Tibial nerve (tissue), 4 donors: ENCODE measurements at places on chromosomes 11 and 22.

DNA sequence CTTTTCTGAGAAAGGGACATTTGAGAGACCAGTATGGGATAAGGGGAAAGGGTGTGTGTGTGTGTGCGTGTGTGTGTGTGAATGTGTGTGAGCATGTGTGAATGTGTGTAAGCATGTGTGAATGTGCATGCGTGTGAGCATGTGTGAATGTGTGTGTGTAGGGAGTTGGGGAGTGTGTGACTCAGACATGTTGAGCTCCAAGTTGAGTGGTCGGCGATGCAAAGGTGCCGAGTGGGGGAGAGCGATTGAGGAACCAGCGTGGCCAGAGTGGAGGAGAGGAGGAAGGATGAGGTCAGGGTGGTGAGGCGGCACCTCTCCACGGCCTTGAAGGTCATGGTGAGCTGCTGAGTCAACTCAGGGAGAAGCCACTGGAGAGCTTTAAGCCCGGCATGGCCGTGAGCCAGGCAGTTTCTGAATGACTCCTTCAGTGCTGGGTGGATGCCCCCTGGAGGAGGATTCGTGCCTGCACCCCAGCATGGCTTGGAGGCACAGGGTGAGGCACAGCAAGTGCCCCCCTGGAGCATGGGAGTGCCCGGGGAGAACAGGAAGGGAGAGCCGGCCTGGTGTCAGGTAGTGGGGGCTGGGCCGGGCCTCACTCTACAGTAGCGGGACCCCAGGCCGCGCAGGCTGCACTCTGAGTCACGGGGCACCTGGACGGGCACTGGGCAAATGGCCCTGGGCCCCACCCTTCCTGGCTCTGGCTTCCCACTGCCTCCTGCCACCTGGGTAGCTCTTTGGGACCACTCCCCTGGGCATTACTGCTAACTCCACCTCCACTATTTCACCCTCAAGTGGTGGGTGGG is 8.2 kb upstream of the CCDC88B start:
- peak; percentile 42 for DNase-seq

- no peak for DNase-seq
These were observed 11.4 kb upstream of the A4GALT start for GRCh38 chr22:42732081-42732480.

DNA sequence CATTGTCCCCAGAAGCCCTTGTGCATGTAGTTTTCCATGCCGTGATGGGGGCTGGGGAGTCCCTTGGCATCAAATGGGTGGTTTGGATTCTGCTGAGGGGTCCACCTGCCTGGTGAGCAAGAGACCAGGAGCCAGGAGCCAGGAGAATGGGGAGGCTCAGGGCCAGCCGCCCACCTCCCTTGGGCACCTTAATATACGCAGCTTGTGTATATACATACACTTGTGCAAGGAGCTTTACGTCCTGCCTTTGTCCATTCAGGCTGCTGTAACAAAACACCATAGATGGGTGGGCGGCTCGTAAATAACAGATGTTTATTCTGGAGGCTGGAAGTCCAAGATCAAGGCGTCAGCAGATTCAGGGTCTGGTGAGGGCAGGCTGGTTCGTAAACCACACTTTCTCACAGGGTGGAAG is 62.5 kb downstream of the SMIM38 start:
- DNase-seq: no peak

DNA sequence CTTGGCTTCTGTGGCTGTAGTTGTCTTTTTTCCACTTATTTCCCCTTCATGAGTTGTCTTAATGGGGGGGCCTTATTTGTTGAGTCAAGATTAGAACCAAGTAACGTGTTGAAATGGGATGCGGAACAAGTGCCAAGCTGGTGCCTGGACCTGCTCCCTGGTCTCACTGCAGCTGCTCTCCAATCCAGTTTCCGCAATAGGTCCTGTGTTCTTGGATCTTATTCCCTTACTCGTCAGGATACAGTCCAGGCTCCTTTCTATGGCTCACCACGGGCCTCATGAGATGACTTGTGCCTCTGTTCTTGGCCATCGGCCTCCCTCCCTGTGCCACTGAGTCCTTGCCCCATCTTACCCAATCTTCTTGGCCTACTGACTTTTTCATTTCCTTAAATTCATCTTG is 159.6 kb upstream of the CADM1 start:
- DNase-seq: no peak

- DNase-seq: no peak
These were observed 30.6 kb upstream of the KRTAP5-7 start for GRCh38 chr11:71496421-71496820.

- DNase-seq: no peak
These were observed 134.3 kb downstream of the ELP4 start for GRCh38 chr11:31643857-31644256.

GRCh38 chr11:100810146-100810545 is 123.1 kb downstream of the ARHGAP42 start:
- DNase-seq: no peak

DNA sequence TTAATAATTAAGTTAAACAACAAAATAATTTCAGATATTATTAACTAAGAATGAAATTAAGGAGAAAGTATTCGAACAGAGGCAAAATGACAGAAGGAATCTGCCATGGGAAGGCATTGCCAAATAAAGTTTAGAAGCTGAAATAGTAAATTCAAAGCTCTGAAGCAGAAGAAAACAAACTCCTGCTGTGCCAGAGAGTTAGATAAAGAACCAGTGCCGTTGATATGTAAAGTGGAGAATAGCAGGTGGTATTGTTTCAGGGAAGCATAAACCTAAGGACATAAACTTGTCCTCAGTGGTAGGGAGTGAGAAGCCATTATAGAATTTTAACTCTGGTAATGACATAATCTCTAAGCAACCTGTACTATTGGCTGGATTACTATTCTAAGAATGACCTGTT is 2.7 kb upstream of the HBG2 start:
- no peak for DNase-seq

DNA sequence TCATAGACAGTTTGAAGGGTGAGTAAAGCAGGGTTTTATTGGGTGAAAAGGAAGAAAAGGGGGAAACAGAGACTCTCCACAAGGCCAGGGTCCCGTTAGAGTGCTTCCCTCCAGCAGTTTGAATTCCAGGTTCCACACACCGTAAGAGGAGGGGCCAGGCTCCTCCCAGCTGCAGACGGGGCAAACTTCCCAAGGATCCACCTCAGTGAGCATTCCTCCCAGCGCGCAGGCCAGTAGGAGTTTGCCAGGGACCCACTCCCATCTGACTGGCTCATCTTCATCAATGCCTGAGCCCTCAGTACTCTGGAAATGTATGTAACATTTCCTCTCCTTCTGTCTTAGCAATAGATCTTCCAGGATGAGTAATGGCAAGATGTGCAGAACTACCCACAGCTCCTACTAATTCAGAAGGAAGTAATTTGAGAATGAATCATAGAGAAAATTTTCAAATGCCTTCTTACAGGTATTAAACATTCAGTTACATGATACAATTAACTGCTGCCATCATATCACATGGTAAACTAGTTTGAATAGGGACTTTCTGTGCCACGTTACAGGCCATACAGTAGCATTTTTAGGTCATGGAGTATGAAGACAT is 34.0 kb upstream of the TRPC6 start:
- no peak for DNase-seq

GRCh38 chr22:42955087-42955635 is 59.8 kb downstream of the PACSIN2 start:
- DNase-seq: no peak

DNA sequence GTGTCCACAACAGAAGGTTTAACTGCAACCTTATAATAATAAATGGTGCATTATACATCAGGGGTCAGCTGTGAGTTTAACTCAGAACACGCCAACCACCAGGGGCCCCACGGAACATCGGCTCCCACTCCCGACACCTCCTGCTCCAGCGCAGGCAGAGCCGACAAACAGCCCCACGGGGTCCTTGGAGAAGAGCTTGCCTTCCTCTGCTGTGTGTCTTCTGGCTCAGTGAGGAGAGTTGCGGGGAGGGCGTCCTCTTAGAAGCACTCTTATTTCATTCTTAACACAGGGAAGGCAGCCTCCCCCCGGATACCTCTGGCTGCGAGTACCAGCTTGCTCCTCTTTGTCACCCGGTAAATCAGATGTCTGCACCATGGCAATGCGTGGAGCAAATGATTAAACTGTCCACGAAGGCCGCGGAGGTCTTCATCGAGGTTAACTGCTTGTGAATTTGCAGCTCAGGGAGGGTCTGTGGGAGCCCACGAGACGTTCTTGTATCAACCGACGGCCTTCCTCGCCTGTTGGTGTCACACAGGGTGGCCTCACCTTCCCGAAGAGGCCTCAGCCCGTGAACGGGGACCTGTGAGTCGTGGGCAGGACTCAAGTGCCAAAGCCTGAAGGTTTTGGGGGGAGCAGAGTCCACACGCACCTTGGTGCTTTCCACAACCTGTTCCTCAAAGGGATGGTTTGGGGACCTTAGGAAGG is 464.0 kb downstream of the BRD1 start:
- DNase-seq: no peak

- no peak for DNase-seq
These were observed 85.9 kb downstream of the SBF2 start for GRCh38 chr11:10208131-10208575.

GRCh38 chr11:128411812-128412211 is 175.5 kb downstream of the ETS1 start:
- DNase-seq: no peak

- DNase-seq: no peak
These were observed 11.6 kb downstream of the TST start for GRCh38 chr22:37007651-37008050.

GRCh38 chr11:64925536-64926436 is 1.3 kb downstream of the PPP2R5B start:
- DNase-seq: no peak

GRCh38 chr11:47020793-47021526 is 84.4 kb downstream of the CSTPP1 start:
- DNase-seq: no peak

GRCh38 chr11:11588243-11588642 is 33.6 kb downstream of the GALNT18 start:
- no peak for DNase-seq

DNA sequence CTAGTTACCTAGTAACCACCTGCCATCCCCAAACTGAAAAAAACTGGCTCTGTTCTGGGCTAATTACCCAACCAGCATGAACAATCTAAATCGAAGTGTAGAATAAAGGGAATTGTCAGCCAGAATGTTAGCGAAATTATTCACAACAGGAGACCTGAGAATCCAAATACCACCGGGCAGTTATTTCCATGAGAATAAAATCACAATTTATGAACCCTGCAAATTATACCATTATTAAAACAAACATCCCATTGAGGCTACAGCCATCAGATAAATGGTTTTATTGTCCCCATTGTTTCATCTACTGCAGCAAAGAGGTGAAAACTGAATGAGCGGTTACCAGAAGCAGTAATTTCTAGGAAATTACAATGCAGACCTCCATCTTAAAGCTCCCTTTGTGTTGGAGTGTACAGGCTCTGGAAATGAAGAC is 21.7 kb downstream of the FAM168A start:
- no peak for DNase-seq

DNA sequence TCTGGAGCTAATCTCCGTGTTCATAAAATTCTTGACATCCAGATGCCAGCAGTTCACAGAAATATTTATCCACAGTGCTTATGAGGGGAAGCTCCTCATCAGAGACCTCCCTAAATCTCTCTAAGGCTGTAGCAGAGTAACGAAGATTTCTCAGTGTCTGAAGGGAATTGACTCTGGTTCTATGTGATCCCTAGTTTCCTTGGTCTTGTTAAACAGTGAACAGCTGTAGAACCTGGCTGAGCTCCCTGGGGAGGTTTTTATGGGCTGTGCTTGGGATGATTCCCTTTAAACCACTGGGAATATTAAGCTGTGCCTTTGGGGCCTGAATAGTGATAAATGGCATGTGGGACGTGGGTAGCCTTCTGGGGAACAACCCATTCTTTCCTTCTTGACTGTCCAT is 43.7 kb upstream of the ARHGAP20 start:
- DNase-seq: no peak

- DNase-seq: no peak
These were observed 24.4 kb upstream of the SMIM35 start for GRCh38 chr11:118111019-118111743.

GRCh38 chr11:20278727-20279126 is 84.8 kb upstream of the HTATIP2 start:
- no peak for DNase-seq

- no peak for DNase-seq
These were observed 29.6 kb downstream of the SNX19 start for GRCh38 chr11:130886704-130887103.

- no peak for DNase-seq
These were observed 4.1 kb upstream of the PLAAT2 start for GRCh38 chr11:63567044-63567840.

GRCh38 chr11:8717876-8718753 is 35.5 kb downstream of the RPL27A start:
- DNase-seq: no peak

DNA sequence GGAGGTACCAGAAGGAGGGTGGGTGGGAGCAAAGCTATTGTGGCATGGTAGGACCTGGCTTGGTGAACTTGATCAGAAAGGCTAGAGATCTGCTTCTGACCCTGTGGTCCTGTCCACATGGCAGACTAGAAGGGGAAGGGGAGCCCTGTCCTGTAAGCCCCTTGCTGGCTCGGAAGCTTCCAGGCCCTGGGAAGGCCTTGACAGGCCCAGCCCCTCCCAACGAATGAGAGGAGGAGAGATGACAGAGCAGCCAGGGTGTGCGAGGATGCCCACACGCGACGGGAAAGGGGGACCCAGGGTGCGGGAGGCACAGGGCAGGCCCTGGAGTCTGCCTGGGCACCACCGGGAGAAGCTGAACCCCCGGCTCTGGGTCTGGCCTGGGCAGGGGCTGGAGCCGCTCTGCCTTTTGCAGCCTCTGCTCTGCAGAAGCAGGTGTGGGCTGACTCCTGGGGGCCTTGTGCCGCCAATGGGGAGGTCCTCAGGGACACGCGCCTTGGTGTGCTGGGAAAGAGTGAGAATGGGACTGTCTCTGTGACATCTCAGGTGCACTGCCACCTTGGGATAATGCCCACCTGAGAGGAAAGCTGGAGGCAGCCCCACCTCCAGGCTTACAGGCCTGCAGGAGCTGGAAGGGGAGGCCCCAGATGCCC is 1447.5 kb downstream of the BRD1 start:
- no peak for DNase-seq

- no peak for DNase-seq
These were observed 64.9 kb downstream of the DEPDC5 start for GRCh38 chr22:31818481-31819392.

DNA sequence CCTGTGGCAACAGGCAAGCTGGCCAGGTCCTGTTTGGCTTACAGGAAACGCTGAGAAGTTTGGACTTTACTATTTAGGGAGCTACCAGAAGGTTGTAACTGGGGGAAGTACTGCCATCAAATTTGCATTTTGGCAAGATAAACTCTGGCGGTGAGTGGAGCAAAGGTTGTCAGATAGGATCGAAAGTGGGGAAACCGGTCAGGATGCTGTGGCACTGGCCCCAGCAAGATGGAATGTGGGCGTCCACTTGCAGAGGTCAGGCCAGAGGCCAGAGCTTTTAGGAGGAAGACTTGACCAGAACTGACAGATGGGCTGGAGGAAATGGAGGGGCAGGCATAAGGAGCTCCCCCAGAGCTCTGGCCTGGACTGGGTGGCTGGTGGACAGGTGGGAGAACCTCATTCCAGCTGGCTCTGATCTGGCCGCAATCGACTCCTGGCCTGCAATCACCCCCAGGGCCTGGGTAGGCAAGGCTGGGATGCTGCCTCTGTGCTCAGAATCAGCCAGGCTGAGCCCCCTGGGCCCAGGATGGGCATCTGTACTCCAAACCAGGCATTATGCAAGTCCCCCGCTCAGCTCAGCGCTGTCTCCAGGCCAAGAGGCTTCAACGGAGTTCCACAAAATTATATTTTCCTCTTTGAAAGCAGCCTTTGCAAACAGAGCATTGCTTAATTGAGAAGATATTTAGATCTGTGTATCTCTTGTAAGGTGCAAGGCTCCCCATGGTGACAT is 178.3 kb upstream of the NECTIN1 start:
- DNase-seq: no peak

- DNase-seq: no peak
These were observed 19.7 kb downstream of the ALG9 start for GRCh38 chr11:111851636-111852035.

- DNase-seq: no peak
These were observed 28.1 kb upstream of the MUC5AC start for GRCh38 chr11:1129611-1130160.
